ENCODE measurements at places on chromosomes 1 and 21.

- no peak for DNase-seq
Measured at GRCh38 chr1:218850367-218850766, 323.3 kb upstream of the LYPLAL1 start.

GRCh38 chr1:30984165-30984889, 75.8 kb upstream of the SDC3 start:
- DNase-seq = no peak

DNA sequence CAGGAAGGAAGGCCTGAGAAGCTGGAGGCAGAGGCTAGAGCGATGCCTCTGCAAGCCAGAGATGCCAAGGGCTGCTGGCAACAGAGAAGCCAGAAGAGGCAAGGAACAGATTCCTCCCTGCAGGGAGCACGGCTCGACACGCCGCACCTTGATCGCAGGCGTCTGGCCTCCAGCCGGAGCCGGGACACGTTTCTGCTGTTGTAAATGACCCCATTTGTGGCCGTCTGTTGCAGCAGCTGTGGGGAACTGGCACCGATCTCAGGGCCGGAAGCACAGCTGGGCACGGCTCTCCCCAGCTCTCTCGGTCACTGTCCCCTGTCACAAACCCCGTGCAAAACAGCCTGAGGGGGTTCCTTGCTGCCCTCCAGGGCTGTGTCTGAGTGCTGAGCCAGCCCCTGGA, 59.6 kb downstream of the SIK1 start:
- no peak for DNase-seq

GRCh38 chr1:163561580-163562295, 240.0 kb downstream of the NUF2 start:
- no peak for DNase-seq

DNA sequence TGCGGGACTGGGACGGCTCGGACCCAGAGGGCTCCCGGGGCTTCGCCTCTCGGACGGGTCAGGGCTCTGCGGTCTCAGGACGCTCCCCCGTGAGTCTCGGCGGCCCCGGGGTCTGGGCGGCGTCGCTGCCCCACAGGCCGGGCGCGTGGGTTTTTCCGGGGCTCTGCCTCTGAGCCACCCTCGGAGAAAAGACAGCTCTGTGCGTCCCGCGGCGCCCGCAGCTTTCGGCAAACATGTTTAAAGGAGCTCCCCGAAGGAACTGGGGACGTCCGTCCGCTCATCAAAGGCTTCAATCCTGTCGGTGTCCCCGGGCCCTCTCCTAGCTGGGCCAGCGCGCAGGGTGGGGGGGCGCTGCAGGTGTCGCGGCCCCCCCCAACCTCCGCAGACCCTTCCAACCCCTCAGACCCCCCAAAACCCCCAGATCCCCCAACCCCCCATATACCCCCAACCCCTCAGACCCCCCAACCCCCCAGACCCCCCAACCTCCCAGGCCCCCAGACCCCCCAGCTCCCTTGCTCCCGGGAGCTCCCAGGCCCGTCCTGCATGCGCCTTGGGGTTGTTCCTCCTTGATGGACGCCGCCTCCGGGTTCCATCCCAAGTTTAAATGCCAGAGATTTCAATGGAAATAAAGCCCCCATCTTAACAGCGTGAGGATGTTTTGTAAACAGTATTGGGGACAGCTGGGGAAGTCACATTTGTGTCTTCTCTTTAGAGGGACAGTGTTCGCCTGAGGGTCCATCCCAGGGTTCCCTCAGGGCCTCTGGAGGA, 996 bp upstream of the C1orf159 start:
- DNase-seq = no peak

- no peak for DNase-seq
Measured at GRCh38 chr1:26020941-26021646, 481 bp upstream of the EXTL1 start.
